ENCODE measurements at places on chromosomes 11 and 22.

- DNase-seq, result peak; percentile 76
These were observed 844 bp downstream of the PCF11 start for GRCh38 chr11:83157594-83158356.

DNA sequence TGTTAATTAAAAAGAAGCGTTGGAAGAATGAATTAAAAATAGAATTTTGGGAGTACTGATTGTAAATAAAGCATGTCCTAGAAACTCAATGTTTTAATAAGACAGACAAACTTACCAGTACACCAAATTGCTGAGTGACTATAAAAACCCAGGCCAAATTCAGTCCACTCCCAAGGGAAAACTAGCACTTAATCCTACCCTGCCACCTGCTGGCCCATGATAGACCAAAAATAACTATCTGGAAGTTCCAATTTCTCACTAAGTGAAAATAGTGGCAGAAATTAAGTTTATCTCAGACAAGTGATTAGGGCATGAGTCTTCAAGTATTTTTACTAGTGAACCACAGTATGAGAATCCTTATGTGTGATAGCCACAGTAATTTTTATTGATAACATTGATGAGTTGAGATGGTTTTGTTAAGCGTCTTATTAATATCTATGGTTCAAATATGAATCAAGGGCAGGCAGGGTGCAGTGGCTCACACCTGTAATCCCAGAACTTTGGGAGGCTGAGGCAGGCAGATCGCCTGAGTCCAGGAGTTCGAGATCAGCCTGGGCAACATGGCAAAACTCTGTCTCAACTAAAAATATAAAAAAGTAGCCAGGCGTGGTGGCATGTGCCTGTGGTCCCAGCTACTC lies 9.8 kb upstream of the DDX10 start:
- DNase-seq, result peak; percentile 36

GRCh38 chr22:46111645-46112306 lies 38.5 kb upstream of the PPARA start:
- no peak for DNase-seq

GRCh38 chr11:76763573-76764346 lies 19.4 kb upstream of the TSKU start:
- DNase-seq, result peak; percentile 28

DNA sequence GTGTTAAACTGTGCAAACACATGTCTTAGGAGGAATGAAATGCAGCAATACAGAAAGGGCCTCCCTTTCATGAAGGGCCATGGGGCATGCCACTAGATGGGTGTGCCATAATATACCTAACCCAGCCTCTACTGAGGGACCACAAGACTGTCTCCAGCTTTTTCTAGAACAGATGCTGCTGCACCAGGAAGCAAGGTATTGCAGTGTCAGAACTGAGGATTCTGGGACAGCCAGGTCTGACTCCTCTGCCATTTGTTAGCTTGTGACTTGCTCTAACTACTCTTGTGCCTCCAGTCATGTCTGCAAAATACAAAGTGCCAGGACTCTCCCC lies 53.2 kb downstream of the HIRA start:
- no peak for DNase-seq
